ENCODE measurements at places on chromosomes 12 and 14.

DNA sequence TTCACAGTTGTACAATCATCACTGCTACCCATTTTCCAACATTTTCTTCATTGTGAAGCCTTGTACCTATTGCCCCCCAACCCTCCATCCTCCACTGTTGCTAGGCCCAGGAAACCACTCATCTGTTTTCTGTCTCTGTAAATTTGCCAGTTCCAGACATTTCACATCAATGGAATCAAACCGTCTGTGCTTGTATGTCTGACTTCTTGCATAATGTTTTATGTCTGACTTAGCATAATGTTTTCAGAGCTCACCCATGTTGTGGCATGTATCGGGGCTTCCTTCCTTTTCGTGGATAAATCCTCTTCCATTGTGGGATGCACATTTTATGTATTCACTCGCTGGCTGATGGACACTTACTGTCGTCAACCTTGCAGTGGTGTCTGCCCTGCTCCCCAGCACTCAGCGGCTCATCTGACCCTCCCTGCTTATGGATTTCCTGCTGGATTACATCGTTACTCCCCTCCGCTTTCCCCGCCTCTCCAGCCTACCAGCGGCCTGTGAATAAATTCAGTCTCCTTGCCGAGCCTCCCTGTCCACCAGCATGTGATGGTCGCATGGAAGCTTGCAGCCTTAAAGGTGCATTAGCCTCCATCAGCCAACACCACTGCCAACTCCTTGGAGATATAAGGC is 727.6 kb upstream of the TMEM132C start:
- no peak for DNase-seq

- no peak for DNase-seq
These were observed 70.7 kb upstream of the SSTR1 start for GRCh38 chr14:38137005-38137404.

GRCh38 chr14:93481758-93482157 is 51.0 kb downstream of the UNC79 start:
- DNase-seq, result no peak

GRCh38 chr12:38886064-38886463 is 19.3 kb downstream of the CPNE8 start:
- DNase-seq, result no peak

DNA sequence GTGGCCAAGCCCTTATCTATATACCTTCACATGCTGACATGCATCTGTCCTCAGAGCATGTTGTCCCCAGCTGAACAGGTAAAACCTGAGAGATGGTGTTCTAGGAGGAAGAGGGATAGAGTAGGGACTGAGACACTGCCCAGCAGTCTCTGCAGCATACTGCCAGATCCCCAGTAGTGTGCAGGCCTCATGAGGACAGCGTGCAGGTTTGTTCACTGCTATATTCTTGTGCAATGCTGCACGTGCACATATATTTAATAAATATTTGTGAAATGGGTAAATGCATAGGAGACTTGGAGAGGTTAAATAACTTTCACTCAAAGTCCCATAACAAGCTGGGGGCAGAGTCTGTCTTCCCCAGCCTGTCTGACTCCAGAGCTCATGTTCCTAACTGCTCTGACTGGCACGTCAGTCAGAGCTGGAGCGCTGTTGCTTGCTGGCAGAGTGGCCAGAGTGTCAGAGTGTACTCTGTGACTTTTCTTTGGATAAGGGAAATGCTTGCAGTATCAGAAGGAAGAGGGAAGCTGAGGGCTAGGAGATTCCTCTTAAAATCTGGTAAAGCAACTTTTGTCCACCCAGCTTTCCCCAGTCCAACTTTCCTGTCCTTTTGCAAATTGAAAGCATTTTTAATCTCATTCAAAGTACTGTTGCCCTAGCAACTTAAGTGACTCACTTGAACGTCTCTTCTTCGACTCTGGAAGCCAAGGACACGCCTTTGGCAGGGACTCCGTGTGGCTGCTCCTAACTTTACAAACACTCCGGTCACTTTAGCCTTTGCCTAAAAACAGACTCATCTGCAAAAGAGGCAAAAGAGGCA is 14.9 kb upstream of the POLR3B start:
- DNase-seq, result peak; percentile 85

- no peak for DNase-seq
These were observed 23.2 kb downstream of the NT5DC3 start for GRCh38 chr12:103817791-103818190.

- peak; percentile 80 for DNase-seq
These were observed 91.6 kb downstream of the LRRC74A start for GRCh38 chr14:76917745-76918255.

- DNase-seq, result no peak
These were observed 32.5 kb downstream of the PAWR start for GRCh38 chr12:79658221-79658620.

DNA sequence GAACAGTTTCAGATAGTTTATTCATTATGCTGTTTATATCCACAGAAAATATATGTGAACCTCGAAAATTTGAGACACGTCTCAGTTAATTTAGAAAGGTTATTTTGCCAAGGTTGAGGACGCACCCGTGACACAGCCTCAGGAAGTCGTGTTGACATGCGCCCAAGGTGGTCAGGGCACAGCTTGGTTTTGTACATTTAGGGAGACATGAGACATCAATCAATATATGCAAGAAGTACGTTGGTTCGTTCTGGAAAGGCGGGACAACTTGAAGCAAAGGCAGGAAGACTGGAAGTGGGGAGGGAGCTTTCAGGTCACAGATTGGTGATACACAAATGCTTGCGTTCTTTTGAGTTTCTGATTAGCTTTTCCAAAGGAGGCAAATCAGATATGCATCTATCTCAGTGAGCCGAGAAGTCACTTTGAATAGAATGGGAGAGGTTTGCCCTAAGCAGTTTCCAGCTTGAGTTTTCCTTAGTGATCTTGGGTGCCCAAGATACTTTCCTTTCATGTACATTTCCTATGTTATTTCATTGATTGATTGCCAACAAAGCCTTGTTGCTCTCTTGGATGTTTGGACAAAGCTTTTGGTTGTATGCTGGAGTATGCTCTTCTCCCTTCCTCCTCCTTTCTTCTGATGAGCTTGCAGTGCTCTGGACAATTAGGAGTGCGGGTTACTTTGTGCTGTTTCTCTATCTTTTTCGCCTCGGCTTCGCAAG is 3.2 kb downstream of the SNAPC1 start:
- DNase-seq, result no peak

DNA sequence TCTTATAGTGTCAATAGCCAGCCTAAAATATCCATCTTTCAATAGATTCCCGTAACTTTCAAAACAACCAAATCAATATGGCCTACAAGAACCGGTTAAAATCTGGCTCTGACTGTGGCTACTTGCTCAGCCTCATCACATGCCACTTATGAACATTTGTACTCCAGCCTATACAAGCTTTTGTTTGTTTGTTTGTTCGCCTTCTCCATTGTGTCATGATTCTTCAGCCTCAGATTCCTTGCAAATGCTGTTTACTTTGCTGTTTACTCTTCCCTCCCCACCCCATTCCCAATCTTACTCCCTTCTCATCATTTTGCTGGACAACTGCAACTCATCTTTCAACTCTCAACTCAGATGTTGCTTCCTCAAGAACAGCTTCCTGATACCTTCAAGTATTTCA is 161.2 kb downstream of the CAPZA3 start:
- DNase-seq, result no peak

DNA sequence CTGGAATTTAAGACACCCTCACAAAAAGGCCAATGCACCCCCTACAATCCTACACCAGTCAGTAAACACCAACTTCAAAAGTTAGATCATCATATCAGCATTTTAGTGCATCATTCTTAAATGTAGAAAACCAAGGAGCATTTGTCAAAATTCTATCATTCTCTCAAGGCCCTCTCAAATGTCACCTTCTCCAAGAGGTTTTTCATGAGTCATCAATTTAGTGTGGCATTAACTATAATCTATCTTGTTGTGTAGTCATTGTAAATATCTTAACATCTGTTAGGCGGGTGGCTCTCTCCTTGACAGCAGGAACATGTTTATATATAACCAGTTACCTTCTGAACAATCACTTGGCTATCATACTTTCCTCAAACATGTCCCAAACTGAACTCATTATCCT is 62.1 kb upstream of the G2E3 start:
- no peak for DNase-seq

DNA sequence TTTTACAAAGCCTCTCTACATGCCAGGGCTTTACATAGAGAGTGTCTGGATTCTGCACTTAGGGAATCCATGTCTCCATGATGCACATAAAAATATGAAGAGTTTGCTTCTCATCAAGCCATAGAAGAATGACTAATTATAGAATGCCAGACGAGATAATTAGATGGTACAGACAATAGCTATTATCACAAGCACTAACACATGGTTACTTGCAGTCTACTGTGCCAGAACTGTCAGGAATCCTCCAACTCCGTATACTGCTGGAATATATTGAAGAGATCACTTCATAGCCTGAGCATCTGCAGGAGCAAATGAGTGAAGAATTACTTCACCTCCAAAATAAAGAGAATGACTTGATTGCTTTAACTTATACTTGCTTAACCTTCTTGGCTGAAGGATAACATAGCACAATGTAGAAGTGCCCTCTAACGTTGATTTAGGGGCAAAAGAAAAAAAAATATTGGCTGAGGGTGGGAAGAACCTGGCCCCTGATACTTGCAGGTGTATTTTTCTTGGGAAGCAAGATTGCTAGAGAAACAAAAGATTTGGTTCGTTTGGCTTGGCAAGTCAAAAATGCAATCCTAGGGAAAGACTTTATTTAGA is 272.8 kb upstream of the FAR2 start:
- DNase-seq, result no peak

DNA sequence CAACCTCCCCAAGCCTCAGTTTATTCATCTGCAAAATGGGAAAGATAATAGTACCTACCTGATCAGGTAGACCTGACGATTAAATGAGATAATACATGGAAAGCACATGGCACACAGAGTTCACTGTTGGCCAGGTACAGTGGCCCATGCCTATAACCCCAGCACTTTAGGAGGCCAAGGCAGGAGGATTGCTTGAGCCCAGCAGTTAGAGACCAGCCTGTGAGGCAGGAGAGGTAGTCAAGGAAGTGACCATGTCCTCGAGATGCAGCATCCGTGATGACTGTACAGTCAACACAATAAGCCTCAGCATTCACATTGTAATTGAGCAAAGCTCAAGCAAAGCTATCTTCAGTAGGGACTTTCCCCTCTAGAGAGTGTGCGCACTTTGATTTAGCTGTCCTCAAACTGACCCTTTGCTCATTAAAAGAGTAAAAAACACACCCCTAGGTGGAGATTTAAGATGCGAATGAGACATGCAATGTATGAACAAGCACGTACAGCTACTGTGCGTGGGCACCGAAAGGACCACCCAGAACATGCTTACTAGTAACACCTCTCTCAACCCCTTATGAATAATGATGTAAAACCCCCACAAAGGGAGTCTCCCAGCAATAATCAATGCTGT is 9.9 kb downstream of the ISCU start:
- no peak for DNase-seq

DNA sequence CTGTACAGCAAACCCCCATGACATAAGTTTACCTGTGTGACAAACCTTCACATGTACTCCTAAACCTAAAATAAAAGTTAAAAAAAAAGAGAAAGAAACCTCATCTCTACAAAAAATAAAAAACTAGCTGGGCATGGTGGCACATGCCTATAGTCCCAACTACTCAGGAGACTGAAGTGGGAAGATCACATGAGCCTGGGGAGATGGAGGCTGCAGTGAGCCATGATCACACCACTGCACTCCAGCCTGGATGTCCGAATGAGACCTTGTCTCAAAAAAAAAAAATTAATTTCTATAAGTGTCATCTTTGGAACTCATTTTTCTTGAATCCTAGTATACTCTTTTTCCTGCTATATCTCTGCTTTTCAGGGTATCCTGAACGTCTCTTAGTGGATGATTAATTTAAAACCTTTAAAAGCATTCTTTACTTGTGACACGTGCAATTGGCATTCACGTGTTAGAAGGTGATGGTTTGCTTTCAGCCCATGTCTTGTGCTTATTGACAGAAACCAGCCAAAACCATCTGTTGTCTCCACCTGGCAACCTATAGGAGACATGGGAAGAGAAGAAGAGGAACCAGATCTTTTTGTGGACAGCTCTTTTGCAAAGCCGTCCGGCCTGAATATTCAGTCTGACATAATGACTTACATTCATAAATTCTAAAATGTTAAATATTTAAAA is 30.6 kb upstream of the PPFIBP1 start:
- DNase-seq, result no peak

- no peak for DNase-seq
These were observed 332 bp upstream of the TBC1D30 start for GRCh38 chr12:64824130-64824499.

DNA sequence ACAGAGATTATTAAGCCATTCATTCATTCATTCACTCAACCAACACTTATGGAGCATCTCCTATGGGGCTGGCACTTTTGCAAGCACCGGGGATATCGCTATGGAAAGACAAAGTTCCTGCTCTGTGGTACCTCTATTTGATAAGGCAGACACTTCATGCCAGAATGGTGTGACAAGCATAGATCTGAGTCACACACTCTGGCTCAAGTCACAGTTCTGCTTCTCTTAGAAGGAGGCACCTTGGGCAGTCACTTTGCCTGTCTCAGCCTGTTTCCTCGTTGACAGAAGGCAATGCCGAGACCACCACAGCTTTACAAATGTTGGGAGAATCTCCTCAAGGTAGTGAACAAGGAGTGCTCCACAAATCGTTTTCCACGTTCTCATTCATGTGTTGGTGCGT is 205.2 kb downstream of the SLC41A2 start:
- DNase-seq, result no peak

GRCh38 chr12:69404851-69405565 is 45.5 kb downstream of the YEATS4 start:
- no peak for DNase-seq

DNA sequence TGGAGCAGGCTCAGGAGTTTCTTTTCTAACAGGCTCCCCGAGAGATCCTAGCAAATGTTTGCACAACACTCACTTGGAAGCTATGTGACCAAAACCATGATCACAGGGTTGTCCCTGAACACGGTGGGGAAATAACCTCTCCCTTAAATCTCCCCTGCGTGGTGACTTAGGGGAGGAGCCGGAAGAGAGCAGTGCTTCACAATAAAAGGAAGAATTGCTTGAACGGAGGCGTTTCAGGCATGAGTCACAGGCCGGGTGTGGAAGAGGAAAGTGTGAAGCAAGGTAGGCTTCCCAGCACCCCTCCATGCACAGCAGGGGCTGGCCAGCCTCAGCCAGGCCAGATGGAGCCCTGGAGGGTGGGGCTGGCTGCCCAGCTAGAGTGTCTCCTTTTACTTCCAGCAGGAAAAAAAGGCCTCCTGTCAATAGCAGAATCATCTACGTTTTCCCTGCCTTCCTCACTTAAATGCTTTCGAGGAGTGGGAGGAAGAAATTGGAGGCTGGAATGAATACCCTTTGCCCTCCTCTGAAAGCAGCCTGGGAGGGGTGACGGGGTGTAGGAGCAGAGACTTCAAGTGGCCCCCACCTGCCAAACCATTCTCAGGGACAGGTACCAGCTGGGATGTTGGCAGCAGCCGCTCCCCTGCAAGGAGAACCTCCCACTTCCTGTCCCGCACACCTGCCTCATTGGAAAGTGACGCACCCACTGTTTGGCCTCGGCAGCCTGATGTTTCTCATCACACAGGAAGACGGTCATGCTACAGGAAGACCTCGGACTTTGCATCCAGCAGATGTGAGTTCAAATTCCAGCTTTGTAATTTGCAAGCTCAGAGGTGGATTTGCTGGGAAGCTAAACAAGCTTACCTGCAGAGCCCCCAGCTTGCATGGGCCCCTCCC is 30.1 kb upstream of the PPP2R5C start:
- DNase-seq, result peak; percentile 64

- no peak for DNase-seq
These were observed 182.3 kb downstream of the CALM1 start for GRCh38 chr14:90579088-90579487.

Data from femur (tissue), 1 donor.